Adipocyte (in vitro differentiated cells): ENCODE measurements at places on chromosomes 13 and 19.

DNA sequence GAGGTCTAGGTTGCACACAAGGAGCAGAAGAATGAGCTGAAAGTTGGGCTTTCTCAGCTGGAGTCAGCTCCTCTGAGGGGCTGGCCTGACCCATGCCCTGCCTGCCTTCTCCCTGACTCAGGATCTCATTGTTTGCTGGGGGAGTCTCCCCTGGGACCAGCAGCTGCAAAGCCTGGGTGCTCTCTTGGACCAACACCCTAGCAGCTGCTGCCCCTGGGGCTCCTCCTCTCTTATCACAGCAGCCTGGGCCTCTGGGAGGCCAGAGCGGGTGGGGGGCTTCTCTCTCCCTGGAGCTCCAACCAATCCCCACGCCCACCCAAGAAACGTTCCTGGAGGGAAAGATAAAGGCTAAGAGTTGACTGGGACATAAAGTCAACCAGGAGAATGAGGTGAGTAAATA lies 1.6 kb upstream of the FCGBP start:
- DNase-seq: no peak

GRCh38 chr19:16127080-16127479 lies 15.4 kb downstream of the RAB8A start:
- DNase-seq: no peak

DNA sequence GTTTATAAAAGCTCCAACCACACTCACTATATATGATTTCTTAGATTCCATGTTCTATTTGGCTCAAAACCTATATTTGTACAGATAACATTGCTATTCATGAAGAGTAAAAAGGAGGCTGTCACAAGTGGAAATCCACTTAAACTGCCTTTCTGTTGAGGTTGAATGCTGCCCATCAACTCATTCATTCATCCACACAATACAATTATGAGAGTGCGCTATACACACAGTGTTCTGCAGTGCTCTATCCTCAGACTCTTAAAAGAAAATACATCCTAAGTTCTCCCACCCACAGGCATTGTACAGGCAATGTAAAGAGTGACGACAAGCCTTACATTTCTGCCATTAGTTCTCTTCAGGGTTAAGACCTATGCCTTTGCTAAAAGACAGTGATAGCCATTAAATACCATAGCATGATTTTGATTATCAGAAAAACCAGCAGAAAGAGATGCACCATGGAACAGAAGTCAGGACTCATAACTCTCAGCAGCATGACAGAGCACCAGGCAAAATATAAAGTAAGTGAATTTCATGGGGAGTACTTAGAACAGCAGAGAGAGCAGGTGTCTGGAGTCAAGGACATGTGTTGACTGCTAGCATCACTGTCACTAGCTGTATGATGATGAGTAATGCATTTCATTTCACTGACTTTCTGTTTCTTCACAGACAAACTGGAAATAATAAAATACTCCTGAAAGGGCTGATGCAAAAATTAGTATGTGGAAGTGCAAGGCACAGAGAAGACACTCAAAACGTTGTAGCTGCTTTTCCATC lies 218.0 kb downstream of the RBM26 start:
- DNase-seq: no peak

GRCh38 chr13:60226507-60226906 lies 62.8 kb upstream of the DIAPH3 start:
- peak; percentile 28 for DNase-seq

DNA sequence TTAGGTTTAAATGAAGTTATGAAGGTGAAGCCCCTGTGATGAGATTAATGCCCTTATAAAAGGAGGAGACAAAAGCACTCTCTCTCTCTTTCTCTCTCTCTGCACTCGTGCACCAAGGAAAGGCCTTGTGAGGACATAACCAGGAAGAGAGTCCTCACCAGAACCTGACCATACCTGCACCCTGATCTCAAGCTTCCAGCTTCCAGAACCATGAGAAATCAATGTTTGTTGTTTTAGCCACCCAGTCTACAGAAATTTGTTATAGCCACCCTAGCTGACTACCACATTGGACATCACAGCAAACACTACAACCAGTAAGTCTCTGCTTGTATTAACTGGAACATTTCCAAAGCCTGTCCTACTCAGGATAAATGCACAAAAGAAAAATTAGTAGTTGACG lies 34.7 kb upstream of the WDFY2 start:
- DNase-seq: no peak

DNA sequence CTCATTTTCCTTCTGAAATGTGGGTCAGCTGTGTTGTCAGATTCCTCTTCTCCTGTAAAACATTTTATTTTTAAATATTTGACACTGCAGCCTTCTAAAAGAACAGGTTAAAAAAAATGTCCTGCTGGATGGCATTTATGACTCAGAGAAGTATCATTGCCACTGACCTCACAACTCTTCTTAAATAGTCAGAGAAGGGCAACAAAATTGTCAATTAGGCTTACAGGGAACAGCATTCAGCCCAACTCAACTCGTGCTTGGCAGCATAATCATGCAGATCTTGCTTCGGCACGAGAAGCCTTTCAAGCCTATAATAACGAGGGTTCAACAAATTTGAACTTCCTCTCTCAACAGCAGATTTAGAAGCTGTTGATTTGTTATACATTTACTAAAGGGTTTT lies 296.7 kb upstream of the DACH1 start:
- DNase-seq: peak; percentile 11

DNA sequence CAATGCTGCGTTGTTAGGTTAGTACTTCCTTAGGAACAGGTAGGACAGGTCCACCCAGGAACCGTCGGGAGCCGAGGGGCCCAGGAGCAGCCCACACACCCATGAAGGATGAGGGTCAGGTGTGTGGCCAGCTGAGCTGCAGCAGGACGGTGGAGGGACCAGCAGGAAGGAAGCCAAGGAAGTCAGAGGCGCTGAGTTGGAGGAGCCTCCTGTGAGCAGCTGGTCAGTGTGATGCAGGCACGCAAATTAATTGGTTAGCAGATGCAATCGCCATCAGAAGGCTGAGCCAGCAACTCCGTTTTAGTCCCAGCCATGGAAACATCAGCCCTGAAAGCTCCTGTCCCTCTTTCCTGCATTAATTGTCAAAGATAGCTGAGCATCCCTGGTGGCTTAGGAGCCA lies 114.9 kb upstream of the SOX1 start:
- DNase-seq: no peak

DNA sequence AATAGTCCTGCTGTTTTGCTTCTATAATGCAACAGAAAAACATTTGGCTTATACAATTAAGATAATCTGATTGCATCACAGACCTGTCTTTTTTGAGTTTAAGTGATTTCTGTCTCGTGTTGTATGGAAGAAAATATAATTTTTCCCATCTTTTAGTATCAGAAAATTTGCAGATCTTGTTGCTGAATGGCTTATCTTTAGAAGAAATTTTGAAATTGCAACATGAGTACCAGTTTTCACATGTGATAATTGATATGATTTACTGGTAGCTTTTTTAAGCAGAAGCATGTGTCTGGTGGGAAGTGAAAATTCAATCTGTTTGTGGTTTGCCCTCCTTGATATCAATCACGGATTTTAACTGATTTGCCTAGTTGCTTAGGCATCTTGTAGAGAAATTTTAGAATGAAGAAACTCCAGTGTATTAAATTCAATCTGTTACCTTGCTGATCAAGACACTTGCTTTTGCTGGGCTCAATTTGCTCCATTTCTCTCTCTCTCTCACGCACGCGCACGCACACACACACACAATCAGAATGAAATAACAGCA lies 89.8 kb upstream of the MYCBP2 start:
- peak; percentile 7 for DNase-seq

GRCh38 chr13:98581971-98582702 lies 5.2 kb upstream of the STK24 start:
- peak; percentile 74 for DNase-seq
